Stimulated activated CD8-positive, alpha-beta memory T cell treated with anti-CD3 and anti-CD28 coated beads, Interleukin-15, amount 100 ng/mL, for 48 hours (primary cell): ENCODE measurements at places on chromosomes 2 and 18.

- DNase-seq: no peak
Measured at GRCh38 chr2:120468136-120468535, 122.2 kb downstream of the INHBB start.

- DNase-seq: no peak
Measured at GRCh38 chr2:26164231-26164630, 8.7 kb upstream of the GAREM2 start.

- DNase-seq: no peak
Measured at GRCh38 chr2:239240414-239240881, 160.4 kb downstream of the HDAC4 start.

GRCh38 chr2:233060980-233061590 is 943 bp downstream of the INPP5D start:
- no peak for DNase-seq

GRCh38 chr2:36711741-36712314 is 15.3 kb downstream of the VIT start:
- DNase-seq: no peak

DNA sequence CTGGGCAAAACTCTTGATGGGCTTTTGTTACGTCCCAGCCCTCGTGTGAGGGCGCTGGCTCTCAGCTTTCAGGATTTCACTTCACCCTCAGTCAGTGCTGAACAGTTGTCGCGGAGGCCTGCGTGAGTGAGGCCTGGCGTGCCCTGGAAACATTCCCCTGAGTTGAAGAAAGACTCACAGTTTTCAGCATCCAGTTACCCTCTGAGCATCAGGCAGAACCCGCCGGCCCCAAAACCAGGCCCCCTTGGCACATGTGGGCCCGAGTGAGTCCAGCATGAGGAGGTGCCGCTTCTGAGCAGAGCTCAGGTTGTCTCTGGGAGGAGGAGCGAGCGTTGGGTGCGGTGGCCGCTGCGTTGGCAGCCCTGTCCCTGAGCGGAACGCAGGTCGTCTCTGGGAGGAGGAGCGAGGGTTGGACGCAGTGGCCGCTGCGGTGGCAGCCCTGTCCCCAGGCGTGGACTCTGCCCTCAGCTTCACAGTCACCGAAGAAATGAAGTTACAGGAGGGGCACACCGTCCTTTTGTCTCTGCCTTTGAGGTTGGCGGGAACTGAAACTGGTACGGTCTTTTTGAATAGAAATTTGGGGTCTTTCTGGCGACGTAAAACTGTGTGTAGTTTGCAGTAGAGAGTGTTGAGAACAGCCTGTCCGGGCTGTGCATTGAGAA is at the start of gene NEU4:
Gene NEU4, plus strand, starts transcription at position 473 of the 662 bp plus-strand sequence. CDS start 5,292 bp downstream, outside the sequence.
- DNase-seq: no peak

DNA sequence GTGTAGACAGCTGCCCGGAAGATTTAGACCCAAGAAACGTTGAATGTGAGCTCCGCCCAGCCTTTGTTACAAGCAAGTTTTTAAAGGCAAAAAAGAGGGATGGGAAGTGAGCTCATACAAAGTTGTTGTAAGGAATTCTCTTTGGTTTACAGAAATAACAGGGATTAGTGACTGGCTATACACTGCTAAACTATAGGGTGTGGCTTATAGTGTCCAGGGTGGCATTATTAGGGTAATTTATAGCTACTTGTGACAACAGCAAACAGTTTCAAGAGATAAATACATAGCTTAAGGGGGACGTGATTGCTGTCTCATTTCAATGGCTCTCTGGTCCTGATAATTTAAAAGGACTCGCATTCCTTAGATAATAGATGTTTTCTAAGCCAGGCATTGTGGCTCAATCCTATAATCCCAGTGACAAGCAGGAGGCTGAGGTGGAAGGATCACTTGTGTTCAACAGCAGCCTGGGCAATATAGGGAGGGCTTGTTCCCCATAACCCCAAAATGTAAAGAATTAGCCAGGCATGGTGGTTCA is 66.5 kb upstream of the TGIF1 start:
- no peak for DNase-seq

DNA sequence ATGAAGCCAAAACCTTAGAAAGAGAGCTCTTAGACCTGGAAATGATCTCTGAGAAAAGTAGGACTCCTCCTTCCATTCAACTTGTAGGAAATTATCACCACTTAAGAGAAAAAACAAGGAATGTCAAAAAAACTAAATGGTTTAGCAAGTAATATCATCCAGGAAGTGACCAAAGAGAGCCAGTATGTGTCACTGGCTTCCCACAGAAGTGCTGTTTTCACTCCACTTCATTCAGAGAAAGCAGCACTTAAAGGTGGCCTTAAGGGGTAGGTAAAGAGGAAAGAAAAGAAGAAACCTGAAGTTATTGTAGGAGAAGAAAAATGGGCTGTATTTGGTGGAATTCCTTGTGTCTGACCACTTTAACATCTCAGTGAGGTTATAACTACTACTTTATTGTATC is 414.4 kb upstream of the ETAA1 start:
- DNase-seq: no peak

DNA sequence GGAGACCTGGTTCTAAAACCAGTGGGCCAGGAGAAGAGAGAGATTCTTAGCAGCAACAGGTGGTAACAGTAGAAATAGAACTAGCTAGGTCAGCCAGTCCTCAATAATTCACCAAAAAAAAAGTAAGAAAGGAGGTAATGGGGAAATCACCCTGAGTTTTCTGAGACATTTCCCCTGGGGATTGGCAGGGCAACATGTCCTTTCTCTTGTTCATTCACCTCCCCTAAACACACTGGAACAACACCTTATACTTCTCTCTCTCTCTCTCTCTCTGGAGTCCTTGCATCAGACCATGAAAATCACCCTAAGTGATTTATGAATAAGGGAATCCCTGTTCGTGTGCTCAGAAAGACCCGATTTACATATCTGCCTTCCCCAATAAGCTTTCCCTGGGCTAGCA is 64.8 kb downstream of the COX7A2L start:
- no peak for DNase-seq

- DNase-seq: no peak
Measured at GRCh38 chr2:98454500-98455235, 10.0 kb downstream of the INPP4A start.

- no peak for DNase-seq
Measured at GRCh38 chr2:210839034-210839433, 282.6 kb downstream of the CPS1 start.

GRCh38 chr2:41907141-41907540 is 140.7 kb upstream of the PKDCC start:
- DNase-seq: no peak

DNA sequence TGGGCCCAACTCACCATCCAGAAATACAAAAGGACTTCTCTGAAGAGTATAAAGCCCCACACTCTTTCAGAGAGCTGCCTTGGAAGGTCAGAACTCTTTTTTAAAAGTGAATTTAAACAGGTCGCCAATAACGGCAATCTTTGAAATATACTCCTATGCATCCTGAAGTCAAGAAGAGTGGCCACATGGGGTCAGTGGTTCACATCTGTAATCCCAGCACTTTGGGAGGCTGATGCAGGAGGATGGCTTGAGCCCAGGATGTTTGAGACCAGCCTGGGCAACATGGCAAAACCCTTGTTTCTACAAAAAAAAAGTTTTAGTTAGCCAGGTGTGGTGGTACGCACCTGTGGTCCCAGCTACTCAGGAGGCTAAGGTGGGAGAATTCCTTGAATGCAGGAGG is 68.1 kb upstream of the FZD7 start:
- no peak for DNase-seq

DNA sequence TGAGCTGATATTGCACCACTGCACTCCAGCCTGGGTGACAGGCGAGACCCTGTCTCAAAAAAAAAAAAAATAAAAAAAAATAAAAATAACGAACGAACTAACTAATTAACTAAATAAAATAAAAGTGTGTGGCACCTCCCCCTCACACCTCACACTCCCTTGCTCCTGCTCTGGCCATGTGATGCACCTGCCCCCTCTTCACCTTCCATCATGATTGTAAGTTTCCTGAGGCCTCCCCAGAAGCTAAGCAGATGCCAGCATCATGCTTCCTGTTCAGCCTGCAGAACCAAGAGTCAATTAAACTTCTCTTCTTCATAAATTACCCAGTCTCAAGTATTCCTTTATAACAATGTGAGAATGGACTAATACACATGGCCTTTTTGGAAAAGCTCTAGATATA is 232.1 kb downstream of the TGIF1 start:
- no peak for DNase-seq

DNA sequence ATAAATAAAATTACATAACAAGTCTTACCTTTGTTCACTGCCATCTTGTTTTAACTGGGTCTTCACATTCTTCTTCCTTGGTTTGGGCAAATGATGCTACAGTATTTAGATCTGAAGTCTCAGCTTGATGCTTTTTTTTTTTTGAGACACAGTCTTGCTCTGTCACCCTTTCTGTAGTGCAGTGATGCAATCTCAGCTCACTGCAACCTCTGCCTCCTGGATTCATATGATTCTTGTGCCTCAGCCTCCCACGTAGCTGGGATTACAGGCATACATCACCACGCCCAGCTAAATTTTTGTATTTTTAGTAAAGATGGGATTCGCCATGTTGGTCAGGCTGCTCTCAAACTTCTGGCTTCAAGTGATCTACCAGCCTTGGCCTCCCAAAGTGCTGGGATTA is 53.2 kb upstream of the MAT2A start:
- DNase-seq: no peak

GRCh38 chr2:25257032-25257552 is 84.6 kb downstream of the DNMT3A start:
- DNase-seq: no peak

DNA sequence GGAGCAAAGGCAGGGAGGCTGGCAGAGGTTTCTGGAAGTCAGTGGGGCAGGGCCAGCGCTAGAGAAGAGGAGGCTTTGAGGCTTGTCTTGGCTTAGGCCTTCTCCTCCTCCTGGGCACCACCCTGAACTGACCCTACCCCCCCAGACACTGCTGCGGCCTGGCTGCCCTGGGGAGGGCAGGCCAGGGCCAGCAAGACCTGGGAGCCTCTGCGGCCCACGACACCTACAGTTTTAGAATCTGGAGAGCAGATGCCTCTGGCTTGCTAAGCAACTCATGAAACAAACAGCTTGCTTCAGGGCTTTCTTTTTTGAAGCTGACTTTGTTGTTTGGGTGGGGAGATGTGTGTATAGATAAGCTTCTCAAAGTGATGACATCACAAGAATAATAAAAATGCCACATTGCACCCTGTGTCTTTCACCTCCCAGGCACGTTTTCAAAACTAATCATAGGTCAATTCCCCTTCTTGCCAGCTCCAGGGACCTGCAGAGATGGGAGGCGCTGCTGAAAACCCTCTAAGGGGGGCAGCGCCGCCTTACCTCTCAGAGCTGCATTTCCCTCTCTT is 46.2 kb upstream of the SMAD7 start:
- DNase-seq: no peak

DNA sequence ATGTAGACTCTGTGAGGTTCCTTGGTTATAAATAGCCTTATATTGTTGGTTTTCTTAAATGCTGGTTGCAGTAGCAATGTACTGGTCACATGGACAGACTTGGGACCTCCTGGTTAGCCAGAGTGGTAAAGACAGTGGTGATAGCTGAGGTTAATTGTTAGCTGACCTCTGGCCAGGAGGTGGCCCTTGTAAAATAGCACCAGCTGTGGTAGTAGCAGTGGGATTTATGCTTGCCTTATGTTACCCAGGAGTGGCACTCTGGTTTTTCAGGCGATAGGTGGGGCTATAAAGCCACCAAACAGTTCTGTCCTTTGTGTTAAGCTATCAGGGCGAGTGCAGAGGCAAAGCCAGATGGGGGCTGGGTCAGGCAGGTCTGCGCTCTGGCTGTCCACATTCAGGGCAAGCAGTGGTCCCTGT is 94.8 kb upstream of the SRD5A2 start:
- no peak for DNase-seq

DNA sequence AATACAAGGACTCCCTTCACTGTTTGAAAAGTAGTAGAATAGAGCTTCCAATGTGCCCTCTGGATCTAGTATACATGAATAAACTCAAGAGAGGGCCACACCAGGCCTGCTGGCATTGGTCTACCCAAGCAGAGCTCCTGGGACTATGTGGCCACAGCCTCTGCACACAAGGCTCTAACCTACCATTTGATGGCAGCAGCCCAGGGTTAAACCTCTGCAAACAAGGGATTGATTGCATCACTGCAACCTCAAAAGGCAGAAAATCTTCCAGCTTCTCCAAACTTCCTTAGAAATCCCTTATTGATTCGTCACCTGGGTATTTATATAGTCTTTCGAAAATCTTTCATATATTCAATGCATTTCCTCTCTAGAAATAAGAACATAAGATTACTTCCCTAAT is 147.6 kb upstream of the SETBP1 start:
- no peak for DNase-seq

DNA sequence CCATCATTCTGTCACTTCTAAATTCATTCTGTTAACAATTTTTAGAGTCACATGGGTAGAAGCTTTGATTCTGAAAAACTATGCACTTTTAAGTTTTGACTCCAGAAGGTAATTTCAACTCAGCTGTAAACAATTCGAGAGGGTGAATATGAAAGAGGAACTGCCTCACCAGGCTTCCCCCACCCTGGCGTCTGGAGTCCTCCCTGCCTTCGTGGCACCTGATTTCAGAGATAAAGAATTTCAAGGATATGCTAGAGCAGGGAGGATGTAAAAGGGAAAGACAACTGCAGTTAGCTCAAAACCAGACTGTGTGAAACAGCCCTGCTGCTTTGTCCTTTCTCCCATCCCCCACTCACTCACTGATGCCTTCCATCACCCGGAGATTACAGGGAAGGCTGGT is 40.7 kb downstream of the ONECUT2 start:
- no peak for DNase-seq

DNA sequence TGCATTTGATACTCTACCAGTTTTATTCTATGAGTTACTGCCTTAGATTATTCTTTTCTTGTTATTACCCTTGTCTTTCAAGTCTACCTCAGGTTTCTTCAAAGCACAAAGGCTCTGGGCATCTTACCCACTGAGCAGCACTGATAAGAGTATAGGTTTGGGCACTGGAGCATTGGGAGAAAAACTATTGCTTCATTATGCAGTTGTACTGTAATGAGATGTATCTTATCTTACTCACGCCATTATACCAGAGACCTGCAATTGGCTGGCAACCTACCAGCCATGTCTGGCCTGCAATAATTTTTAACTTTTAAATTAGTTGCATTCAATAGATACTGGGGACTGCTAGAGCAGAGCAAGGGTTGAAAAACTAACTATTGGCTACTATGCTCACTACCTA is 18.9 kb upstream of the SRBD1 start:
- no peak for DNase-seq

DNA sequence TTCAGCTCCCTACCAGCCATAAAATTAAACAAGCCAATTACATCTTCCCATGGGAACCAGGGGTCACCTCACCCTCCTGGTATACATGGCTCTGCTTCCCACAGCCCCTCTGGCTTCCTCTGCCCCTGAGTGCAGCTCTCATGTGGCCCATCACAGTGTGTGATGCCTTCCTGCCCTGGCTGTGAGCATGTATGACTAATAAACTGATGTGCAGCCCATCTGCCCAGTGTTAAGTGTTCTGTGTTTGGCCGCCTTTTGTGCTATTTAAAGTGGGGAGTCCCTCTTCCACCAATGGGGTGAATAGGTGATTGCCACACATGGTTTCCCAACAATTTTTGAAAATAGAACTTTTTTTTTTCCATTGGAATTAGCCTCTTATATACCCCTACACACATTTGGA is 87.7 kb upstream of the PIEZO2 start:
- no peak for DNase-seq
